ENCODE measurements at places on chromosomes 16 and 17.

DNA sequence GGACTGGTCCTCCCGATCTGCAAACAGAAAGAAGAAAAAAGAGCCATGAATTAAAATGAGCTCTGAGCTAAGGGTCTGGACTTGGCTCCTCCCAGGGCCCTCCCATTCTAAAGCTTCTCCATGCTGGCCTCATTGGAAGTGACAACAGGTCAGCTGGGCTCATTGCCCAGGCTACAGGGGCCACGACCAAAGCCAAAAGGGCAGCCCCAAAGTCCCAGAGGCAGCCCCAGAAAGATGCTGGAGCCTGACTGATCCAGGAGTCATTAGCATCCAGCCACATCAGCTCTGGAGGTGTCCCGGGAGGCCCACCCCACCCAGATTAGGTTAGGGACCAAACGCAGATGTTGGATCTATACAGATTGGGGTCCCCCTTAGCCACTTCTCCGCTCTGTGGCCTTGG lies 58.2 kb downstream of the MYH11 start:
- no peaks in the 10 kb centered on the region for H3K36me3 ChIP-seq
- DNase-seq, result no peak
- no peaks in the 10 kb centered on the region for H3K4me1 ChIP-seq
- no peak overlapping the region for H3K27ac ChIP-seq

DNA sequence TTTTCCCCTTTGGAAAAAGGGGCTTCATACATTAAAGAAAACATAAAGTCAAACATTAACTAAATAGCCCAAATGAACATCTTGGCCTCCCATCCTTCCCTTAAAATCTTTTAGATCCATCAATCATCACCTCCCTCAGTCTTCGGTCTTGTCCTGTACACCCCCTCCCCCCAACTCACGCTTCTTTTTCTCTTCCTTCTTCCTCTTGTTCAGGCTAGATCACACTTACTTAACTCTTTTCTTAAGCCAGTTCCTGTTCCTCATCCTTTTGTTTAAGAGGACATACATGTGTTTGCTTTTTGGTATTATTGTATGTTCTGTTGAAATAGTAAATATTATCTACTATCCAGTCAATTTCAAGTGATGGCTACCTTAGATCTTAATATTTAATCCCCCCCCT lies 5.5 kb downstream of the MFSD6L start:
- no peaks in the 10 kb centered on the region for H3K36me3 ChIP-seq
- H3K27me3 ChIP-seq, result no peaks in the 10 kb centered on the region
- H3K4me3 ChIP-seq, result no peak overlapping the region
- no peaks in the 10 kb centered on the region for H3K4me1 ChIP-seq
- no peak for DNase-seq
- H3K27ac ChIP-seq, result no peak overlapping the region

- H3K4me3 ChIP-seq, result no peak overlapping the region
- no peak overlapping the region for H3K27ac ChIP-seq
- peaks cover 81% of the 10 kb centered on the region for H3K36me3 ChIP-seq
- no peak for DNase-seq
- no peaks in the 10 kb centered on the region for H3K4me1 ChIP-seq
Measured at GRCh38 chr17:32479074-32479617, 7.6 kb upstream of the CDK5R1 start.

DNA sequence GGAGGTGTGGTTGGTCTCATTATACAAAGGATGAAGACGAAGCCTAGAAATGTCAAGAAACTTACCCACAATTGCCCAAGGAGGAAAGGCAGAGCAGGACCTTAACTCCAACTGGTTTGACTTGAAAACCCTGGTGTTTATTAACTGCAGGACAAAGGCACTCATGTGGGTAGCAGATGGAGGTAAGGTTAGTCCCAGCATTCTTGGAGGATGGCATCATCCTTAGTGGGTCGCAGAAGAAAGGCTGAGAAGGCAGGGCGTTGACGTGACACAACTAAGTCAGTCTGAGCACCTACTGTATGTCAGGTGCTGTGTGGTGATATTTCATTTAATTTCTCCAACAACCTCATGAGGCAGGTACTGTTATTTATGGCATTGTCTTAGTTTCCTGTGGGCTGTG lies 101.3 kb downstream of the HAPSTR1 start:
- no peak for DNase-seq
- no peak overlapping the region for H3K4me3 ChIP-seq
- H3K27ac ChIP-seq, result no peak overlapping the region
- H3K36me3 ChIP-seq, result no peaks in the 10 kb centered on the region
- H3K4me1 ChIP-seq, result no peaks in the 10 kb centered on the region
- H3K27me3 ChIP-seq, result no peaks in the 10 kb centered on the region

DNA sequence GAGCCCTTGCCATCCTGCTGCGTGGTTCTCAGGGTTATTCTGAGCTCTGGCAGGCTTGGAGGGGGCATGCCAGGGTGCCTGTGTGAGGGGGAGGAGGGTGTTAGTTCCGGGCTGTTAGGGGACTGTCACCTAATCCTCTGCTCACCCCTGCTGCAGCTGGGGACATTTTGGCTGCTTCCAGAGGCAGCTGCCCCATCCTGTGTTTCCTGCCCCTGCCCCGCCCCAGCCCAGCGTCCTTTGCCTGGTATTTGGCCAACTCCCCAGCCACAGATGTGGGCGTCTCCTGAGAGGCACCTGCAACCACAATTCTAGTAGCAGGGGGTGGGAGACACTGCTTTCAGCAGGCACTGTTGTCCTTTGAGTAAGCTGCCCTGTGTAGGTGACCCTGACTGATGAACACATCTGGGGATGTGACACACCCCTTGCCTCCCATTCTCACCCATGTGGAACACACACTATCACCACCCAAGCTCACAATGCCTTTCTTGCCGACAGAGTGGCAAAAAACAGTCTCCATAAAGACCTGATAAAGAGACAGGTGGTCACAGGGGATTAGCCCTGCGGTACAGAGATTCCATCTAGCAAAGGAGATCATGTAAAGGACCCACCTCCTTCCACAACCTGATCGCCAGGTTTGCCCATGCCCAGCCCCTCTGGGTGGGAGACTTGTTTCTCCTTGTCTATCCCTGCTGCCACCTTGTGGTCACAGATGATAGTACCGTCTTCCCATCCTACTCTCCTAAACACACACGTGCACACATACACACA lies at the start of gene CHRNE:
Gene CHRNE, minus strand, starts transcription at position 48 of the 768 bp plus-strand sequence. Its CDS starts 35 bp downstream, at position 13.
- no peak within 1 kb of the TSS for H3K4me3 ChIP-seq
- H3K27me3 ChIP-seq, result no peaks in the 10 kb centered on the region
- H3K4me1 ChIP-seq, result peaks cover 31% of the 10 kb centered on the region
- DNase-seq, result peak; percentile 50
- H3K36me3 ChIP-seq, result no peaks in the 10 kb centered on the region

DNA sequence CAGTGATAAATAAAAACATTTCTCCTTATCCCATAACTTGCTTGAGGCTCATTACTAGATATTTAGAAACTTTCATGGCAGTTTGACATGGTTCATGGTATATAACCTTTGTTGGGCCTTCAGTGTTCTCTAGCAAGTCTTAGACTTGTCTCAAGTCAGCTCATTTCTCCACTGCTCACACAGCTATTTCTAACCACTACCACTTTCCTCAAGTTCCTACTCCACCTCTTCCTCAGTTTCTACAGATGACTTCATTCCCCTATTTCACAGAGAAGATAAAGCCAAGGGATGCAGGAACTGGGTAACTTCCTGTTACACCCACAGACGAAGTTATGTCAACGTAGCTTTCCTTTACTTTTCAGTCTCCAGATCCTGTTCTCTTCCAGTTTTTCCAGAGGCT lies 23.2 kb downstream of the NLK start:
- no peaks in the 10 kb centered on the region for H3K27me3 ChIP-seq
- no peak overlapping the region for H3K27ac ChIP-seq
- H3K36me3 ChIP-seq, result no peaks in the 10 kb centered on the region
- no peak for DNase-seq
- H3K4me1 ChIP-seq, result peaks cover 9% of the 10 kb centered on the region

DNA sequence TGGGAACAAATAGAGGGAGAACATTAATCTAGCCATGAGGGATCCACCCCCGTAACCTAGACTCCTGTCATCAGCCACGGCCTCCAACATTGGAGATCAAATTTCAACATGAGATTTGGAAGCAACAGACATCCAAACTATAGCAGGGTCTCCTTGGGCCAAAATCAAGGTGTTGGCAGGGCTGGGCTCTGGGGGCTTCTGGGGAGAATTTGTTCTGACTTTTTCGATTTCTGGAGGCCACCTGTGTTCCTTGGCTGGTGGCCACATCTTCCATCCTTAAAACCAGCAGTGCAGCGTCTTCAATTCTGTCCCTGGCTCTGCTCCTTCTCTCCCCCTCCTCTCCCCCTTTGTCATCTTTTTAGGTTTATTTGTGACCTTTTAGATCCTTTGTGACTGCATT lies 546.2 kb downstream of the WWOX start:
- no peak for DNase-seq
- H3K36me3 ChIP-seq, result no peaks in the 10 kb centered on the region
- no peak overlapping the region for H3K4me3 ChIP-seq
- H3K27me3 ChIP-seq, result no peaks in the 10 kb centered on the region

- H3K4me1 ChIP-seq, result peaks cover 21% of the 10 kb centered on the region
- no peaks in the 10 kb centered on the region for H3K36me3 ChIP-seq
Measured at GRCh38 chr17:46266656-46267544, 28.0 kb upstream of the LRRC37A start.

- peaks cover 58% of the 10 kb centered on the region for H3K4me1 ChIP-seq
- peak overlapping the region; percentile 4 for H3K27ac ChIP-seq
- no peaks in the 10 kb centered on the region for H3K27me3 ChIP-seq
- H3K36me3 ChIP-seq, result no peaks in the 10 kb centered on the region
- no peak overlapping the region for H3K4me3 ChIP-seq
- no peak for DNase-seq
Measured at GRCh38 chr16:89364606-89365005, 125.8 kb downstream of the ANKRD11 start.

DNA sequence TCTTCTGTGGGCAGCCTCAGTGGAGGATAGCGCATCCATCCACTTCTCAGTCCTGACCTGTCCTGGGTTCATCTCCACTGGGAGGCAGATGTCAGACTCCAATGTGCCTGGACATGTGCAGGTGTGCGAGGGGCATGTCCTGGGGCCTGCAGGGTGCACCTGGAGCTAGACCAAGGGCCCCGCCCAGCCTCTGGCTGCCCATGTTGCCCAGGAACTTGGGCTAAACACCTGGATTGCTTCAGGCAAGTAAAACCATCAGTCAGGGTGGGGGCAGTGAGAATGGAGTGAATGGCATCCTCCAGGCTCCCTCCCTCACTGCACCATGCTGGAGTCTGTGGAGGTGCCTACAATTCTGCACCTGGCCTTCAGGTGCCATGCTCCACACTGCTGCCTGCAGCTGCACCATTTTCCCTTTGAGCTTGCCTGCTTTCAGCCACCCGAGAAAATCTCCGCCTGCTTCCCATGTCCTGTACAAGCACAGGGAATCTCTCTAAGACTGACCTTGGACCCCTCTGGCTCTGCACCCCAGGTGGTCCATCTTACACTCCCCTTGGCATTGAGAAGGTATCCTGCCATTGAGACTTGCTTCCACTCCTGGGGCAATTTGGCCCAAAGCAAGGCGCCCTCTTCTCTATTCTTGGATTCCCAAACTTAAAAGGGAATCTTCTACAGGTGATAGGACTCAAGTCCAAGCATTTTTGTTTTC lies 2.1 kb upstream of the MFSD6L start:
- H3K36me3 ChIP-seq, result no peaks in the 10 kb centered on the region
- no peaks in the 10 kb centered on the region for H3K27me3 ChIP-seq
- no peak for DNase-seq

GRCh38 chr16:49952386-49952785 lies 72.6 kb upstream of the CNEP1R1 start:
- no peaks in the 10 kb centered on the region for H3K4me1 ChIP-seq
- H3K4me3 ChIP-seq, result no peak overlapping the region
- no peaks in the 10 kb centered on the region for H3K27me3 ChIP-seq
- H3K36me3 ChIP-seq, result no peaks in the 10 kb centered on the region
- DNase-seq, result no peak
- no peak overlapping the region for H3K27ac ChIP-seq

DNA sequence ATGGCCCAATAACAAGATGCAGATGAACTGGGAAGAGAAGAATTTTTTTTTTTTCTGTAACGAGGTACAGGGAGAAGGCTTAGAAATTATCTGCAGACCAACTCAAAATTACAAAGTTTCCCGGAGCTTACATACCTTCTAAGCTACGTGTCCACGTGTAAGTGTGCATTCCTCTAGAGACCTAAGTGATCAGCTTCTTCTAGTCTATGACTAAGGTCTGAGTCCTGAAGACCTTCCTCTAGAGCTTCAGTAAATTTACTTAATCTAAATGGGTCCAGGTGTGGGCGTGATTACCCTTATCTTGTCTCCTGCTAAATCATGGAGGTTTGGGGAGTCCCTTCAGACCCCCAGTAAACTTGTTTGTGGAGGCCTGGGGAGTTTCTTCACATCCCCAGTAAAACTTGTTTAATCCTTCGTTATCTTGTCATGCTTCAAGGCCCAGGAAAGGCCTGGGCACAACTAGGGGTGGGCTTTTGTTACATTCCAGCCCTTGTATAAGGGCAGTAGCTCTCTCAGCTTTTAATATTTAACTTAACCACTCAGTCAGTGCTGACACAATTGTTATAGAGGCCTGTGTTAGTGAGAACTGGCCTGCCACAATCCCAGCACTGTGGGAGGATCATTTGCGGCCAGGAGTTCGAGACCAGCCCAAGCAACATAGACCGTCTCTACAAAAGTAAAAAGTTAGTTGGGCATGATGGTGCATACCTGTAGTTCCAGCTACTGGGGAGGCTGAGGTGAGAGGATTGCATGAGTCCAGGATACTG lies 342.3 kb downstream of the SNX29 start:
- no peaks in the 10 kb centered on the region for H3K36me3 ChIP-seq
- no peak for DNase-seq
- H3K27me3 ChIP-seq, result no peaks in the 10 kb centered on the region
- H3K27ac ChIP-seq, result no peak overlapping the region
- peaks cover 5% of the 10 kb centered on the region for H3K4me1 ChIP-seq

DNA sequence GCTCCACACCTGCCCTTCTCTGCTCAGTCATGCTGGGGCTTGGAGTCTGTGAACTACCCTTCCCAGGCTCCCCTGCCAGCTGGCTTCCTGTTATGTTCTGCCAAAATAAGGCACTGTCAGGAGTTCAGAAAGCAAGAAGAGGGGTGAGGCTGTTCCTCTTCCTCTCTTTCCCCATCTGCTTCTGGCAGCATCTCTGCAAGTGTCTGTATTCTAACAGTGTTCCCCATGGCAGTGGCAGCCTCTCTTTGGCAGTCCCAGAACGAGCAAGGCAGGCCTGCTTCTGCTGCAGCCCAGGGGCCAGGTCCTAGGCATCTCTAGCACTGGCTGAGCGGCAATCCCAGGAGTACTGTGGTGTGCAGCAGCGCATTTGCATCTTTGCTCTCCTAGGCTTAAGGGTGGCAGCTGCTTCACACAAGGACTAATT lies 219.1 kb downstream of the STX8 start:
- H3K36me3 ChIP-seq, result no peaks in the 10 kb centered on the region
- no peak for DNase-seq
- no peak overlapping the region for H3K27ac ChIP-seq

DNA sequence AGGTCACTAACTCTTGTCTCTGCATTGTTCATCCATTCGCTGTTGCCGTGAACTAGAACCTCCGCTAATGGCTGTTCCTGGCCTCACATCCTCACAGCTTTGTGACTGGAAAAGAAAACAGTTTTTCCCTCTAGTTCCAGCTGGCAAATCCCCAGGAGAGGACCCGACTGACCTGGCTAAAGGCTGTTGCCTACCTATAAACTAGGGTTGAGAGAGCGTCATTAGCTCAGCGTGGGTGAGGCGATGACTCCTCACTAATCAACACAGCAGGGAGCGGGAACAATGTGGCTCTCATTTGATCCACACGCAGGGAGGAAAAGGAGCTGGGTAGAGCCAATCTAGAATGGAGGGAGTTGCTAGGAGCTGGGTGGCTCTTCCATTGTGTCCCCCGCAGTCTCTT lies 282.1 kb upstream of the IRX5 start:
- H3K4me1 ChIP-seq, result no peaks in the 10 kb centered on the region
- DNase-seq, result no peak
- H3K4me3 ChIP-seq, result no peak overlapping the region
- H3K36me3 ChIP-seq, result no peaks in the 10 kb centered on the region
- no peak overlapping the region for H3K27ac ChIP-seq
